GDM1 (cell line): ENCODE measurements at places on chromosomes 1 and 21.

- DNase-seq, result no peak
These were observed 2.7 kb downstream of the PPFIA4 start for GRCh38 chr1:203028784-203029553.

GRCh38 chr1:12553963-12554362 is 64.0 kb downstream of the DHRS3 start:
- no peak for DNase-seq

- no peak for DNase-seq
These were observed 5.9 kb downstream of the PHLDA3 start for GRCh38 chr1:201463071-201463552.

- DNase-seq, result no peak
These were observed 56.4 kb upstream of the RUNX3 start for GRCh38 chr1:24986372-24986965.

DNA sequence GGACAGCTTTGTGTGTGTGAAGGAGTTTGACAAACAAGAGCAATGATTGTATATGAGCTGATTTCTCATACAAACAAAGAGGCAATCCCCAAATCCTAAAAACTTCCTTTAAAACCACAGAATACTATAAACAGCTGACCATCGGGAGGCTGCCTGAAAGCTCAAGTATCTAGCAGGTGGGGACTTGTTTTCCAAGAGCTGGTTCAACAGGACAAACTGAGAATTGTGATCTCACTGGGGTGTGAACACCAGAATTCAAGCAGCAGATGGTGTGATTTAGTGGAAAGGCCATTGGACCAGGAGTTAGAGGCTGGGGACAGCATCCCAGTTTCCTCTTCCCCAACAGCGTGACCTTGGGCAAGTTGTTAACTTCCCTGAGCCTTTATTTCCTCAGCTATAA is 13.9 kb downstream of the LMX1A start:
- DNase-seq, result no peak

- no peak for DNase-seq
These were observed 231.2 kb downstream of the DSCAM start for GRCh38 chr21:40615505-40616376.

DNA sequence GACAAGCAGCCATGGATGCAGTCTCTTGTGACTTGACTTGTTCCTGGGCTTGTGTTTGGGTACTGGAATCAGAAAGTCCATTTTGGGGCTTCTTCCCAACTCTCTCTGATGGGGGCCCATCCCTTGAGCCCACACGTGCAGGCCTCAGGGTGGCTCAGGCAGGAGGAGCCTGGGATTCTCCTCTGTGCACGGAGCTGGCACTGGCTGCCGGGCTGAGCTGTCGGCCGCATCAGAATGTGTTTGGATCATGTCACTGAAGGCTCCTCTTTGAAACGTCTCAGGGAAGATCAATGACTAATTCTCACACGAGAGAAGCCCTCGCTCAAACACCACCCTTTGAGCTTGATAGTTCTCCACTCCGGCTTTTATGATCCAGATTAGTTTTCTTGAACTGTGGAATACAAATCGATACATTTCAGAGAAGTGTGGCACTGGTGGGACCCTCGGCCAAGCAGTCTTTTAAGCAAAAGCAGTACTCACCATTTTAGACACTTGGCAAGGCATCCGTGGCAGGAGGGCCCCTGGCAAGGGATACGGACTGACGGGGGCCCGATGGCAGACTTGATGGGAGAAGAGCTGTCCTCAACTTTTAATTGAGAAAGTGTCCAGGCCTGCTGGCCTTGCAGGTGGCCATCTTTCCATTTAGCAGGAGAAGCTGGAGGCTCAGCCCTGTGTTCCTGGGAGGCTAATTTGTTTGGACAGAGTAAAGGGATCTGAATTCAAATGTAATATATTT is 220.7 kb upstream of the C1orf174 start:
- no peak for DNase-seq

- no peak for DNase-seq
These were observed 23.9 kb downstream of the CAPN8 start for GRCh38 chr1:223641523-223642039.

DNA sequence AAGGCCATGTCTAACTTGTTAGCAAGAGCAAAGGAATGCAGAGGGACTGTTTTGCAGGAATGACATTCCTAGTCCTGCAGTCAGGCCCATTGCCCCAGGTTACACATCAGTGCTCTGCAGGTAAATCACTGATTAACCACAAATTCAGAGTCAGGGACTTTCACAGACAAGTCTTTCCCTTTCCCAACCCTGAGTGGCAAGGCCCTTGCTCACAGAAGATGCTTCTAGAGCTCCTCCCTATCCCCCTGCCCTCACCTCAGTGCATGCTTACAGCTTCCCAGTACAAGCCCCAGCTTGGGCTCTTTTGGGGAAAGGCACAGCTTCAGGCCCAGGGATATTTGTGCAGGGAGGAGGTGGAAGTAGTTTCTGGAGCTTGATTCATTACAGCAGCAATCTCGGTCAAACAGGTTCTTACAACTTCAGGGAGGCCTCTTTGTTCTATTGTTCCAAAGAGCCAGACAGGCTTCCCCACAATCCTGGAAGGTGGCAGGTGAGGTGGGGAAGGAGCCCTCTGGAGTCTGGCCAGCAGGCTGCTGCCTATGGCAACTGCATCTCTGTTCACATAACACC is 53.9 kb downstream of the CASQ2 start:
- no peak for DNase-seq

- no peak for DNase-seq
These were observed 289.4 kb upstream of the ADGRL4 start for GRCh38 chr1:79295967-79296366.

DNA sequence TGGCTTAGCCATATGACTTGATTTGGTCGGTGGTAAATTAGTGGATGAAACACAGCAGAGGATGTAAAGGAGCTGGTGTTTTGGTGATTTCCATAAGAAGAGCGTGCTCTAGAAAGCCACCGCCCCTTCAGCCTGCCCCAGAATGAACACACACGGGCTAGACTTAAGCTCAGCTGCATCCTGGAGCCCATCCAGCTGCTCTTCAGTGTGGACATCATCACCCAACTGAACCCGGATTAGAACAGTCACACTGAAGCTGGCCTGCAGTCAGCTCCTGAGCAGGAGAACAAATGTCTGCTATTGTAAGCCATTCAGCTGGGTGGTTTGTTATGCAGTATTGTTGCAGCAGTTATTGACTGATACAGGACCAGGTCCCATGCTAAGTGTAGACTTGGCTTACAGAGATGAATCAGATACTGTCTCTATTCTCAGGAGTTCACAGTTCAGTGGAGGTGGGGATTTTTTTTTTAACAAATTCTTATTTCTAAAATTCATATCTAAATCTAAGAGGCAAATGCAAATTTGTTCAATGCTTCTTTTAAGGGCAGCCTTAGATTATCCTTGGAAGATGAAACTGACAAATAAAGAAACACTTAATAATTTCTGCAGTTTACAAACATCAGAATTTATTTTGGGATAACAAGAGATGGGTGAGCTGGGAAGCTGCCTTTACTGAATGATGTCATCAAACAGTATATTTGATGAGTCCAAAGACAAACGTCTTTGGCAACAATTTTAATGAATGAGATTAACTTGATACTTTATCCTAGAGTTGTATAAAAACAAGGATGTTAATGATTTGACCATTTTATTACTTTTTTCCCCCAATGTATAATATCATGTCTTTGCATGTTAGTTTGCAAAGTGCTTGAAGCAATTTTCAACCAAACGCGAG is 251.2 kb downstream of the TRABD2B start:
- no peak for DNase-seq

DNA sequence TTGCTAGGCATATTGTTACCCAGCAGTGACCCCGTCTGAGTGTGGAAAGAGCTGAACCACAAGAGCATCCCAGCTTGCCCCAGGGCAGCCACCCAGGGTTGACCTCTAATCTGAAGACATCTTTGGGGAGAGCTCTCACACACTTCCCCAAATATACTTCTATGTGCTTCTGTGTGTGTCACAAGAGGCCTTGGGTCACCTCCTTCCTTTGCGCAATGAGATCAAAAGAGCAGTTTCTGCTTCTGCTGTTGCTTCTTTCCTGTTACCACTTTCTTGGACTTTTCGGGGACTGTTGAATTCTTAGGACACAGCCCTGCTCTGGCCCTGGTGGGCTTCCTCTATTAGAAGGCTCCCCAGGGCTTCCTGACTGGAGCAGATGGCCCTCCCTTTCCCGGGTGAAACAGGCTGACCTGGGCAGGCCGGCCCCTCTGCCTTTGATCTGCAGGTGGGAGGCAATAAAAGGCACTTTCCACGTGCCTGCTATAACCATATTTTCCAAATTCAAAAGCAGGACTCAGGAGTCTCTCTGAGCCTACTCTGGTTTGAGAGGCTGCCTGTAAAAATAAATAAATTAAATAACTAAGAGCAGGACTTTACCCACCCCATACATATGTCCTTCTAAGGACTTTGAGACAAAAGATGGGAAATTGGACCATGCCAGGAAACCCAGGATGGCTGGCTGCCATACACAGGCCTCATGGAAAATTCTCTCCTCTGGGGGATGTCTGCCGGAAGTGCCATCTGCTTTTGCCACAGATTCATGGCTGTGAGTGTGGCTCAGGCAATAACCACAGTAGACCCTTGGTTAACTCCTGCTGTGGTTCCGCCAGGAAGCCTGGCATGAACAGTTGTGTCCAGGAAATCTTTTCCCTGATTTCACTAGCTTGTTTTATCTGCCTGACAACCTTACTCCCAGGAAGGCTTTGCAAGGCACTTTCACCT is 28.3 kb upstream of the RCSD1 start:
- DNase-seq, result peak; percentile 33

GRCh38 chr1:208759255-208759654 is 515.1 kb upstream of the PLXNA2 start:
- no peak for DNase-seq

GRCh38 chr1:238281418-238281817 is 390.7 kb upstream of the ZP4 start:
- no peak for DNase-seq
